Astrocyte of the cerebellum (primary cell): ENCODE measurements at places on chromosomes 1 and 21.
A peak's percentile ranks its signal among the peaks of the same experiment; 100 is the strongest.

DNA sequence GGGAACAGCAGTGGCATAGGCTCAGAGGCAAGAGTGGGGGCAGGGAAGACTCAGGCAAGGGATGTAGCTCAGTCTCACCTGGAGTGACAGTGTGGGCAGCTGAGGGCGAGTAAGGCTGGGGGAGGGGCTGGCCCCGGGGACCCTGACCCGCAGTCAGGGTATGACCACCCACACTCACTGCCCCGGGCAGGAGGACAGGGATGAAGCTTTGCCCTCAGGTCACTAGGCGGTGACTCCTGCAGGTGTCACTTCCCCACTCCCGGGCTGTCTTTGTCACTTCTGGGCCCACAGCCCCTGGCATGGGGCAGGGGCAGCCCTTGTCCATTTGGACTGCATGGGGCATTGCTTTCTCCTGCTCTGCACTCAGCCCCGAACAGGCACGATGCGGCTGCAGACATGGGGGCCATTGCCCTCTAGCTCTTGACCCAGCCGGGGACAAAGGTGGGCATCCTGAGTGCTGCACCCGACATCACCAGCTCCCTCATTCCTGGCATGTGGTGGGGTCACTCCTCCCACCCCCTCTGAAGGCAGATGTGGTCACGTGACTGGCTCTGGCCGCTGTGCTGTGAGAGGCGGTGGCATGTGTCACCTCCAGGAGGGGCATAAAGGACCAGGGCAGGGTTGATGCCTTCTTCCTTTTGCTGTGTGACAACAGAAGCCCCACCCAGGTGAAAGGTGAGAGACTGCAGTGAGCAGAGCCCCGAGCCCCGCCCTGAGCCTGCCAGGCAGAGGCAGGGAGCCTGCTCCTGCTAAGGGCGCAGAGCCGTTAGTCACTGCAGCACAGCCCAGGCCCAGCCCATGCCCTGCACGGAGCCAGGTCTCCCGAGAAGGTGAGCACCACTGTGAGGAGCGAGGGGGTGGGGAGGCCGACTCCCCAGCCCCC, 66.0 kb downstream of the MATN1 start:
- no peak for DNase-seq

- DNase-seq: no peak
Measured at GRCh38 chr21:36126208-36126565, 8.7 kb upstream of the CBR3 start.

DNA sequence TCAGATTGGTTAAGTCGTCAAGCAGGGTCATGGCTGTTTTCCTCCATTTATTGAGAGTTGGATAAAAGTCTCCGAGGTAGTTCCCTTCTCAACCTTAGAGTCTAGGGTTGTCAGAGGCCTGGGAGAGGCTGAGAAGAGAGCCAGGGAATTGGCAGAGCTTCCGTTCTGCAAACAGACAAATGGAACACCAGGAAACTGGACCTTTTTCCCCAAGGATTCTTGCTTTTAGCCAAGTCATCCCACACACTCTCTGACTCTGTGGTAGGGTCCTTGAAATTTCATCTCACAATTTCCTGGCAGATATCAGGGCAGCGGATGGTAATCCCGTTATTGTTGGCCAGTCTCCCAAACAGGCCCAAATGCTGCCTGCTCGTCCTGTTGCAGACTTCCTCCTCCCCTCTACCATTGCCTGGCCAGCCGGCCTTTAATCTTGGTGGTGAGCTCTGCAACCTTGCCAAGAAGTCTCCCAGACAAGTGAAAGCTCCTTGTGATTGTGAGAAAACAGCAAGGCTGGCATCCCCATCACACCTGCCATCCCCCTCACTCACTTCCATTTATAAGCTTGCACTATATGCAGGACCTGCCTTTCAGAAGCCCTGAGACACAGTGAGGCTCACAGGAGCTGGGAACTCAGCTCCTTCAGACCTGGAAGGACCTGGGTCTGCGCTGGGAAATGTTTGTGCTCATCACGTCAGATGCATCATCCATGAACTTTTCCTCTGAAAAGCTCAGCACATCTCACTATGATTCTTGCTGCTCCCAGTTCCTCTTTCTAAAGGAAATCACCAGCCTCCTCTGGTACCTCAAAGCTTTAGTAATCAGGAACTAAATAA, 13.7 kb upstream of the SRP9 start:
- DNase-seq: no peak

DNA sequence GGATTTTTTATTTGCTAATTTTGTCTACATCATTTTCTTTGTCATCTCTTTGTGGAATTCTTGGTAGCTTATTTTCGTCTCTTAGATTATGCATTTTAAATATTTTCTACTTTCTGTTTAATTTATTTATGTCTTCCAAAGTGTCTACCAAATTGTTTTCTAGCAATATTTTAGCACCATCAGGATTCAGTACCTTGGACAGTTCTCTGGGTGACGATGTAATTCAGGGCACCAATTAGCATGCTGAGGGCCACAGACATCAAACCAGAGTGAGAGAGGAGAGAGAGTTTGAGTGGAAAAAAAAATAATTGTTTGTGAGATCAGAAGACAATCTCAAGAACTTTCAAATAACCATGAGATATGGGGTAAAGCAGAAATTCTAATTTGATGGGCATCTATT, 169.8 kb upstream of the CXADR start:
- DNase-seq: peak; percentile 5

GRCh38 chr1:155086128-155086741, 7.6 kb downstream of the EFNA3 start:
- DNase-seq: no peak

DNA sequence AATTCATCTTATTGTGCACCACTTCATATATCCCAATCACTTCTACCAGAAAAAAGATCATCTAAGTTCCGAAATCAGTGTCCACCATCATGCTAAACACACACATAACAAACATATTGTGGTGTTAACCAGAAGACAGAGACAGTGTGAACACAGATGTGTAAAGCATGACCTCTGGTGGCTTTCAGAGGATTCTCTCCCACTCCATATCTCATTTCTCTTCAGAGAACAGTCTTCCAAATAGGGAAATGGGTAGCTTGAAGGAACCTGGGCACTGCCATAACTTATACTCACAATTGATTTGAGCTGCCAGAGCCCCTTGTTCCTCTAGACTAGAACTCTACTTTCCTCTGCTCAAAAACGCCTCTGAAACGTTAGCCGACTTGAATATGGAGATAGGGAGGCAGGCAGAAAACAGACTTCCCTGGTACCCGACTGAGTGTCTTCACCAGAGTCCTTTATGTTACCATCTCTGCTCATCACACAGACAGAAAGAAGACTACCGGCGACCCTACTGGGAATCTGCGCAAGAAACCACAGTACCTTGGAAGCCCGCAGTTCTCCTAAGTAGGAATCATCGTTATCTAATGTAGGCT, 1.8 kb upstream of the ELAPOR1 start:
- no peak for DNase-seq

GRCh38 chr1:10594595-10595223, 120.0 kb downstream of the PEX14 start:
- no peak for DNase-seq

GRCh38 chr1:16913181-16913832, 8.4 kb upstream of the CROCC start:
- DNase-seq: no peak

GRCh38 chr1:53648516-53648915, 90.4 kb downstream of the GLIS1 start:
- no peak for DNase-seq

DNA sequence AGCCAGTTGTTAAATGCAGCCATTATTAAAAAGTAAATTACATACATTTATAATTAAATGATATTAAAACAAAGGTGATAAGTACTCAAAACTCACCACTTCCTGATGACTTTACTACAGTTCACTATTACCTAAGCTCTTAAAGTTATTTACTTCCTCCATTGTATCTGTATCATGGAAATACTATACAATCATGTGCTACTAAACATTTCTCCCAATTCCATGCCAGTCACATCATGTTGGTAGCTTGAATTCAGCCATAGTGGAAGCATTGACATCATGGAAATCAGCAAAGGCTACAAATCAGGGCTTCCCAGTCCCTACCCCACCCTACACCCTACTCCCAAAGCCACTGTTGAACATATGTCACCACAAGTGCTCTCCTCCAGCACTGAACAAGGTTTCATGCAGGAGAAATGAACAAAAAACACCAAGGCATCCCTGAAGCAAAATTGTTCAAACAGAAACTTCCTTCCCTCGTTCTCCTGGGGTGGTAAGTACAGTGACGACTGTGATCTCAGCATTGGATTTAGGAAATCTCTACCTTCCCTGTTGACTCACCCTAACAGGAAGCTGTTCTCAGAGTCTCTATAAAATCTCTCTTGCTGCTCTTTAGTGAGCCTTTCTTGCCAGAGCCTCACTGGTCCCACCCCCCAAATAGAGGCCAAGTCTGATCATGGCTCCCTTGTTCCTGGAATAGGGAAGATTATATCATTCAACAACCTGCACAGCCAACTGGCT, 12.7 kb downstream of the VSIG8 start:
- DNase-seq: no peak

DNA sequence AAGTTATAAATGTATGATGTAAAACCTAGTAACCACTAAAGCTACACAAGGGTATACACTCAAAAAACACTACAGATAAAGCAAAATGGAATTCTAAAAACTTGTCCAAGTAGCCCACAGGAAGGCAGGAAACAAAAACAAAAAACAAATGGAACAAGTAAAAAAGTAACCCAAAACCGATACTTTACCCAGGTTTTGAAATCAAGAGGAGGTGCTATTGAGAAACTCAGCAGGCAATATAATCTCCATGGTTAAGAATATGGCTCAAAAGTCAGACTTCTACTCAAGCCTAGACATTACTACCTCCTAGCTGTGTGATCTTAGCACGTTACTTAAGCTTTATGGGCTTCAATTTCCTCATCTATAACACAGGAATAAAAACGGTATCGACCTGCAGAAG, 13.3 kb downstream of the RBBP5 start:
- DNase-seq: no peak

- no peak for DNase-seq
Measured at GRCh38 chr1:8315573-8316475, 2.1 kb upstream of the SLC45A1 start.

GRCh38 chr1:26239936-26240335, 5.9 kb downstream of the CEP85 start:
- no peak for DNase-seq

- no peak for DNase-seq
Measured at GRCh38 chr1:96944432-96945092, 223.0 kb downstream of the PTBP2 start.

DNA sequence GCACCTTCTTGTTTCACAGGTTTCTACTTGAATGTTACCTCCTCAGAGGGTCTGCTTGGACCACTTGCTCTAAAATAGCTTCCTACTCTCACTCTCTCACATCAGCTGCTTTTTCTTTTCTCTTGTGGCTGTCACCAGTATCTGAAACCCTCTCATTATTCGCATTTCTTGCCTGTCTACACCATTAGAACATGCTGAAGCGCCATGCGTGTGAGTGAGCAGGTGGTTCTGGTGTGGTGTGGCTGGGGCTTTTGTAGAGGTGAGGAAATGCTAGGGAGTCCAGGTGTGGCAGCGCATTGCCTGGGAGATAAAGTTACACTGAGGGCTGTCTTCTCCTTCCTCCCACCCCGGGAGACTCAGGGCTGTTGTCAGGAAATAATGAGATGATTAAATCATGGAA, 4.1 kb downstream of the ZNF362 start:
- DNase-seq: no peak

GRCh38 chr1:200866116-200866515, 6.7 kb upstream of the GPR25 start:
- no peak for DNase-seq

GRCh38 chr1:40404670-40405462, 31.3 kb downstream of the SMAP2 start:
- peak; percentile 60 for DNase-seq

DNA sequence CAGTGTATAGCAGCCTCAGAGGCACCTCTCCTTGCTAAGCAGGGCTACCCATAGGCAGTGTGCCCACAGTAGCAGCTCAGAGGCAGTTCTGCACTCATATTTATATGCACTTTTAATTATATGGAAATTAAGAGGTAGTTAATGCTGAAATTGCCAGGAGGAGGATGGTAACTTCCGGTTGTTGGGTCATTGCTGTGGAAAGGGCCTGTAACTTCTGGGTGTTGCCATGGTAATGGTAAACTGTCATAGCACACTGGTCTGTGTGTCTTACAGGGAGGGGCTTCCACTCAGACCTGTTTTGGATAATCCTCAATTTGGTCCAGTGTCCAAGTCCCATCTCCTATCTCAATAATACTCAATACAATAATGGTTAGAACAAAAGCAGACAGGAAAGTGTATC, 7.6 kb downstream of the CFH start:
- DNase-seq: no peak

DNA sequence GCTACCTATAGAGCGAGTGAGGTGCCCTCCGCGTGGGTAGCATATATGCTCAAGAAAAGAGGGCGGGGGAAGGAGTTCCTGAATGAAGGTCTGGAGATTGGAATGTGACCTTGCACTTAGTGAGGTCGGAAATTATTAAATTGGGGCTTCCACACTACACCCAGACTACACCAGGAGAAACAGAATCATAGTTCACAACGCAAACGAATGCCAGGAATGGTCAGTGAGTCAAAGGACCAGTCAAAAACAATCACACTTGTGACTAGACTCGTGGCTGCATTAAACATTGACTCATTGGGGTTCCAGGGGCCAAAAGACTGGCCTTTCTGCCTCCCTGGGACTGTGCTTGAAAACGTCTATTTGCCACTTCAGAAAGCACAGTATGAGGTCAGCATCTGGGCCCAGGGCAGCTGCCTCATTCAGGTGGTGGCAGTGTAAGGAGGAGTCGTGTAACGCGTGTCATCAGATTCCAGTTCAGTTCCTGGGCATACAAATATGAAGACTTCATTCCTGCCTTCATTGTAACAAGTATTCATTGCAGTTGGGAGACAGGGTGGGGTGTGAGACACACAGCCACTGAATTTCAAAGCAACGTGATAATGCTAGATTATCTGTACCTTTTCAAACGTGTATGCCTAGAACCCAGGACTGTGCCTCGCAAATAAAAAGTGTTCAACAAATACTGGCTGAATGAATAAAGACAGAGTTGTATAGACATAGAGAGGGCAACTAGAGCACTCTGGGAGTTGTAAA, at the start of gene YOD1:
Gene YOD1 (minus strand): TSS at position 18 of the 753 bp plus-strand sequence. CDS start 178 bp downstream, outside the sequence.
- no peak for DNase-seq

- DNase-seq: no peak
Measured at GRCh38 chr1:41430069-41430468, 54.4 kb downstream of the EDN2 start.

DNA sequence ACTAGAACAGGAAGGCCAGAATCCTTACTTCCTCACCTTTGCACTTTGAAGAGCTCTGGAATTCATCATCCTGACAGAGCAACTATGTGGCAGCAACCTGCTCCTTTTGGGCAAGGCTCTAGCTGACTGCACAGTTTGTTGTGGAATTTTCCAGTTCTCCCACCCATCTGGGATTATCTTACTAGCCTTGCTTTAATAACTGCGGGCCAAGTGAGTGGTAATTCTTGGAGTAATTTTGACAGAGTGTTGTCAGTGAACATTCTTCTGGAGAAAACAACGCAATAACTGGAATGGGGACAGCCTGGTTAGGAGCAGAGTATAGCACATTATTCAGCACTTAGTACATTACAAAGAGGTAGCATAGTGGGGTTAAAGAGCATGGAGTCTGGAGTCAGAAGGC, 75.3 kb downstream of the NTMT2 start:
- DNase-seq: no peak
